ENCODE measurements at places on chromosomes 4 and X.

- DNase-seq = no peak
Measured at GRCh38 chr4:822361-823175, 3.4 kb downstream of the CPLX1 start.

DNA sequence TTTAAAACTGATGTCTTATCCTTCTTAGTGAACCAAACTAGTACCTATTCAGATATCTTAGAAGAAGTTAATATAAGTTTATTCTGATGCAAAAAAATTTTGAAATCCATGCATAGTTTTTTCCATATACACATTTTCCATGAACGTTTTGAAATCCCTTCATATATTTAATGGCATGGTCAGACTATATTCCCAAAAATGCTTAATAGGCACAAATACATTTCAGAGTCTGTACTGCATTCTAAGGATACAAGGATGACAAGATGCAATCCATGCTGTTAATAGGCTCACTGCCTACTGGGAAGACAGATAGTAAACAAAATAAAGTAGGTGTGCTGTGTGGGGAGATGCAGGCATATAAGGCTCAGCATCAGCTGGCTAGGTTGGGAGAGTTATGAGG lies 33.2 kb downstream of the PROM1 start:
- no peak for DNase-seq

DNA sequence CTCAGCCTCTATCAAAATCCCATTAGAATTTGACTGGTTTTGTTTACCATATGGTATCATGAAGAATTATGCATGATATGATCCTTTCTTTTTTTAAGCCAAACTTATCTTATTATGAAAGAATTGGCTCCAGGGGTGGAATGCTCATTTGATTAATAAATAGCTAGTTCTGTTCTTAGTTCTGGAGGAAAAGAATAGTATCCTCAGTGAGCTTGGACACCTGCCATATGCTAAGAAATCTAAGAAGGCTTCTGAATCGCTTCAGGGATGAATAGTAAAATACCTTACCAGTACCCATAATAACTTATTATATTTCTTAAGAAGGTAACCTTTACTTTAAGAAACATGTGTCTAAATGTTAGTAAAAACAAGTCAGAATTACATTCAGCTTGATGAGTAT lies 803.6 kb downstream of the ADGRL3 start:
- no peak for DNase-seq

DNA sequence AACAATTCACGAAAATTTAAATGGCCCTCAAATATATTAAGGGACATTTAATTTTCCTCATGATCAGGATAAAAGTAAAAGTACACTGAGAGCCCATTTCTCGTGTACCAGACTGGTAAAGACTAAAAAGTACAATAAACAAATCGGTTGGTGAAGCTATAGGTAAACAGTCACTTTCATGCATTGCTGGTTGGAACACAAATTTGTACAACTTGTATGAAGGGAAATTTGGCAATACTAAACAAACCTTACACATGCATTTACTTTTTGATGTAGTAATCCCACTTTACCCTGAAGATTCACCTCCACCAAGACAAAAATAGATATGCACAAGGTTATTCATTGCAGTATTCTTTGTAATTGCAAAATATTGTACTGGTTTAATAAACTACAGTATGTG lies 31.4 kb upstream of the MBNL3 start:
- DNase-seq = no peak

DNA sequence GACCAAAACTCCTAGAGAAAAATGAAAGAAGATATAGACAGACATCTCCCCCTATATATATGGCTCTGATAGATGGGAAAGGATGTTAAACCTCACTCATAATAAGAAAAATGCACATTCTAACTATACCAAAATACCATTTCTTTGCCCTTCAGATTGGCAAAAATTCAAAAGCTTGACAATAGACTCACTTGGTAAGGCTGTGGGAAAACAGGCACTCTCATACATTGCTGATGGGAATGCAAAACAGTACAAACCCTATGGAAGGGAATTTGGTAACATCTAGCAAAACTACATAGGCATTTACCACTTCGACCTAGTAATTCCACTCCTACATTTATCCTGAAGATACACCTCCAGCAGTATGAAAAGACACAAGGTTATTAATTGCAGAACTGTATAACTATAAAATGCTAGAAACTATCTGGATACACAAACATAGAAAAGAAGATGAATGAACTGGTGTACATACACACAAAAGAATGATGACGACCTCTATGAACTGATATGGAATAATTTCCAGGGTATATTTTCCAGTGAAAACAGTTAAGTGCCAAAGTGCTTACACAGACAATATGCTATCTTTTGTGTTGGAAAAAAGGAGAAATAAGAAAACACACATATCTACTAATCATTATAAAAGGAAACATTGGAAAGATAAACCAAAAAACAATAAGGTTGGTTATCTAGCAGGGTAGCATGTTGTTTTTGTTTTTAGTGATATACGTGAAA lies 48.5 kb downstream of the WDFY3 start:
- DNase-seq = no peak

DNA sequence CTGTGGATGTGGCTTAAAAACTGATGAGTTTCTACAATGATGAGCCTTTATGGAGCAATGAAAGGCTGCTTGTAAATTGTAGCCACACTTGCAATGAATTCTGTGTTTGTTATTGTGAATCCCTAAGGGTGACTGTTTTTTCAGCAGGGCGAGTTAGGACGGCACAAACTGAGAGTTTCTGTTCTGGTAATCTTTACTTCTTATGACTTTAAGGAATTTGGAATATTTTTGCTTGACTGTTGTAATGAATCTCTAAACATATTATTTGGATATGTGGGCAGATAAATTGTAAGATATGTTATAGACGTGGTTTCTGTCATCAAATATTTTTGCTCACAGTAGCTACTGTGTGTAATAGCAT lies 22.2 kb downstream of the RBPJ start:
- DNase-seq = no peak

DNA sequence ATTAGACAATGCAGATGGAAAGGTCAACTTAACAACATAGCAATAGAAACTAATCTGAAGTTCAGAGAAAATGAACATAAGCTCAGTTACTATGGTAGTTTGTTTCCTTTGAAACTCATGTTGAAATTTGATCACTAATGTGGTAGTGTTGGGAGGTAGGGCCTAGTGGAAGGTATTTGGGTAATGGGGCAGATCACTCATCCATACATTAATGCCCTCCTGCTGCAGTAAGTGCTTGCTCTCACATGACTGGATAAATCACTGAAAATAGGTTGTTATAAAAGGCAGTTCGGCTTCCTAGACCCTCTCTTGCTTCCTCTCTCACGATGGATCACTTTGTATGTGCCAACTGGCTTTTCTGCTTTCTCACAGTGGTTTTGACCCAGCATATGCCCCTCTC lies 567.4 kb upstream of the GALNT7 start:
- DNase-seq = no peak

GRCh38 chr4:52824603-52825459 lies 37.3 kb upstream of the RASL11B start:
- no peak for DNase-seq

DNA sequence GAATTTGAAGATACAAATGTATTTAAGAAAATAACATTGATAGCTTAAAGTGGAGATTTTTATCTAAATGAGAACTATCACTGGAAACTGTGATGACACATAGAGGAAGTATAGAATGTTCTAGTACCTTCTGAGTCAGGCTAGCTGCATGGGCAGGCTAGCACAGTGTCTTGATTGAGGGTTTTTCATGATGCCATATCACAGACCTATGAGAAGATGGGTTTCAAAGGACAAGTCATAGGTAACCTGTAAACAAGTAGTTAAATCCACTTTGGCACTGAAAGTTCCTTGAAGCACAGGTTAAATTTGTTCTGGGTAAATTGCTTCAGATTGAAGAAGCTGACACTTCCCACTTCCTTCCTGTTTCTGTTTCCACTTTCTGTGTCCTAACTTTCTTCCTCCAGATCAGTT lies 48.2 kb upstream of the CDKN2AIP start:
- no peak for DNase-seq

DNA sequence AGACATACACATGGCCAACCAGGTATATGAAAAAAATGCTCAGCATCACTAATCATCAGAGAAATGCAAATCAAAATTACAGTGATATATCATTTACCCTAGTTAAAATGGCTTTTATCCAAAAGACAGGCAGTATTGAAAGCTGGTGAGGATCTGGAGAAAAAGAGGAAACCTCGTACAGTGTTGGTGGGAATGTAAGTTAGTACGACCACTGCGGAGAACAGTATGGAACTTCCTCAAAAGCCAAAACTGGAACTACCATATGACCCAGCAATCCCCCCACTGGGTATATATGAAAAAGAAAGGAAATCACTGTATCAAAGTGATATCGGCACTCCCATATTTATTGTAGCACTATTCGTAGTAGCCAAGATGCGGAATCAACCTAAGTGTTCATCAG lies 23.4 kb downstream of the ABHD18 start:
- DNase-seq = no peak

- DNase-seq = no peak
Measured at GRCh38 chr4:56692576-56692975, 11.5 kb upstream of the HOPX start.

DNA sequence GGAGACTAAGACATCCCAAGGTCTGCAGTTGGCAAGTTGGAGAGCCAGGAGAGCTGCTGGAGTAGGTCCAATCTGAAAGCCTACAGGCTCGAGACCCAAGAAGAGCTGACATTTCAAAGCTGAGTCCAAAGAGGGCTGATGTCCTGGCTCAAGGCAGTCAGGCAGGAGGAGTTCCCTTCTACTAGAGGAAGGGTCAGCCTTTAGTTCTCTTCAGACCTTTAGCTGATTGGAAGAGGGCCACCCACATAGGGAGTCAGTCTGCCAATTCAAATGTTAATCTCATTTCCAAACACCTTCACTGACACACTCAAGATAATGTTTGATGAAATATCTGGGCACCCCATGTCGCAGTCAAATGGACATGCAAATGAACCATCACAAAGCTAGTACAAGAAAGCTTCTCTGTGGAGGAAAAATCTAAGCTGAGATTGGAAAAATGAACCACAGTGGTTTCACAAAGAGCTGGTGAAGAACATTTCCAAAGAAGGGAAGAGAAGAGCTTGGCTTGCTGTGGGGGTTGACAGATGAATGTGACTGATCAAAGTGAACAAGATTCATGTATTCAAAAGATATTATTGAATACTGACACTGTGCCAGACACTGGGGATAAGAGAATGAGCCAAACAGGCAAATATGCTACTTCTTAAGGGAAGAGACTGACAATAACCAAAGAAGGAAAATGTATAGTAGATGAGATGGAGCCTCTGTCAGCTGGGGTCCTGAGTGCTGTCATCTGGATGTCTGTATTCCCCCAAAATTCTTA lies 61.2 kb downstream of the STK32B start:
- DNase-seq = no peak

GRCh38 chrX:142613403-142613802 lies 408.3 kb upstream of the MAGEC2 start:
- DNase-seq = no peak

DNA sequence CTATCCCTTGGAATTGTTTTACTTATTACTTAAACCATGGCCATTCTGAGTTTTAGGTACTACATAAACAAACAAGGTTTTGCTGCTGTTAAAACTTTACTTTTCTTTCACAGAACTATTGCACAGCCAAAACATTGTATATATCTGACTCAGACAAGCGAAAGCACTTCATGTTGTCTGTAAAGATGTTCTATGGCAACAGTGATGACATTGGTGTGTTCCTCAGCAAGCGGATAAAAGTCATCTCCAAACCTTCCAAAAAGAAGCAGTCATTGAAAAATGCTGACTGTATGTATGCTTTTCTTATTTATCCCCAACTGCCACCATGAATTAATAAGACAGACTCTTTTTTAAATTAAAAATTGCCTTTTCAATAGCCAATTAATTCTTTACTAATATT lies 69.8 kb downstream of the CCKAR start:
- no peak for DNase-seq

DNA sequence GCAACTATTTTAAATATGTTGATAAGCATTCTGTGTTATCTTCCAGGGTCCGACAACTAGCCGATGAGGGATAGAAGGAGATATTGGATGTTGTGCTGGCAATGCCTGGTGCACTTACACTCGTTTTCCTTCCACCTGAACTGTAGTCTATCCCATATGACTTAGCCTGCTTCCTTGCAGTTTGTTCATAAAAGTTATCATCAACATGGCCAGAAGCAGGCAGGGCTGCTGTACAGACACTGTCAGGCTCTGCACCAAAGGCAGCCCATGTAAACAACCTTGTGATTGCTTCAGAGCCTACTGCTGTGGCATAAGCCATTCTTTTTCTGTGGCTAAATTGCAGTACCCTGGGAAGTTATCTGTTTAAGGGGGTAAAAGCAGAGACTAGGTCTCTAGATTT lies 1.6 kb downstream of the MAPK10 start:
- no peak for DNase-seq

- no peak for DNase-seq
Measured at GRCh38 chr4:2388429-2389182, 29.8 kb downstream of the ZFYVE28 start.

GRCh38 chr4:6925357-6925836 lies 15.8 kb downstream of the TBC1D14 start:
- DNase-seq = no peak

DNA sequence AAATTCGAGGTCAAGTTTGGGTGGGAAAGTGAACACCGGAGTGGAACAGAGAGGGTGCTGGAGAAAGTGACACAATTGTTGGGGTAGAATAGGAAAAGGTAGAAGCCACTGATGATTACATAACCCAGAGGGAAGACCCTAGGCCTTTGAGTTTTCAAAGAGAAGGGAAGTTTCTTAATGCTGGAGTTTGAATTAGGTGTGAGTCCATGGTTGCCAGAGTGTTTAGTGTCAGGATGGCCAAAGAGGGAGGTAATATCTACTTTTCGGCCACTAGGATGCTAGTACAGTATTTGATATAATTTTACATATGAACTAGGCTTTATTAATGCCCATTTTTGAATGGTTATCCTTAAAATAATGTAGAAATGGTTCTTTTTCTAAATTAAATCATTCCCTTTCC lies 5.4 kb downstream of the BCORL1 start:
- no peak for DNase-seq

DNA sequence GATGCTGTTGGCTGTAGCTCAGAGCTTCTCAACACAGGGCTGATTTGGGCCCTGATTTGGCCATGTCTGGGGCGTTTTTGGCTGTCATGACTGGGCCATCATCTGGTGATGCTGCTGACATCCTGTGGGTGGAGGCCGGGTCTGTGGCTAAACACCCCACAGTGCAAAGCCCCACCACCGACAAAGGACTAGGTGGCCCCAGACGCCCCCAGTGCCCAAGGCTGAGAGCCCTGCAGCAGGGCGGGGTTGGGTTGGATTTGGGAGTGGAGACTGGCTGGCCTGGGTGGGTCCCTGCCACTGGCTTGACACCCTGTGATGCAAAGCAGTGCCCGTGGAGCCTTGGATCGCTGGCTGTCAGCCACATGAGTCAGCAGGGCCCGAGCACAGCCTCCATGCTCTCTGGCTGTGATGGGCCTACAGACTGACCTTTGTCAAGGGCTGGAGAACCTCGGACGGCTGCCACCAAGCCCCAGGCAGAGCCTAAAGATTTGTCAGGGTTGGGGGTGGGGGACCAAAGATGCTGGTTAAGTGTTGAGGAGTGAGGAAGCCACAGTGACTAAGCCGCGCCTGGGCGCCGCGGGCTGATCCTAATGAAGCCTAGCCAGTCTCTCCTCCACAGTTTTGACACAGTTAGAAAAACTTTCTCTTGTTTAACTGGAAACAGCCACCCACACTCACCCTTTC lies 28.3 kb downstream of the CYTL1 start:
- no peak for DNase-seq

- DNase-seq = no peak
Measured at GRCh38 chr4:73753215-73753614, 12.8 kb downstream of the CXCL8 start.

- no peak for DNase-seq
Measured at GRCh38 chrX:131305926-131306325, 16.8 kb upstream of the IGSF1 start.

GRCh38 chrX:136835761-136836160 lies 44.8 kb downstream of the RBMX start:
- no peak for DNase-seq
